ENCODE measurements at places on chromosomes 6 and 20. TPM values are rescaled to one million over a fixed set of nuclear protein-coding genes. Genes with fewer than 3 reads are reported as not detected.

DNA sequence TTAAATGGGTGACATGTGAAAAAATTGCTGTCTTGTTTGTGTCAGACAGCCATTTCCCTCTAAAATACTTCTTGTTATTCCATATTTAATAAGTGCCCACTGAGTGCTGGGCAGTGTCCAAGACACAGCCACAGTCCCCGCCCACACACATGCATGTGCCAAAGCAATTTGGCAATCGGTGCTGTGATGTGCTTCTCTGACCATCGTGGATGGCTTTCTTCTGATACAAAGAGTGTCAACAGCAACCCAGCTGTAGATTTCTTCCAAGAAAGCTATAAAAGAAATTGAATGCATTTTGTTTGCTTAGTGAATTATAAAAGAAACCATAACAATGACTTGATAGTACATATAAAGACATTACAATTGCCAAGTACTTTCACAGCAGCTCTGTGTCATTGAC, 140.5 kb upstream of the ATXN1 start:
- H3K27me3 ChIP-seq, result peaks cover 2% of the 10 kb centered on the region
- H3K4me1 ChIP-seq, result peaks cover 25% of the 10 kb centered on the region
- no peak overlapping the region for H3K4me3 ChIP-seq
- no peak for DNase-seq

DNA sequence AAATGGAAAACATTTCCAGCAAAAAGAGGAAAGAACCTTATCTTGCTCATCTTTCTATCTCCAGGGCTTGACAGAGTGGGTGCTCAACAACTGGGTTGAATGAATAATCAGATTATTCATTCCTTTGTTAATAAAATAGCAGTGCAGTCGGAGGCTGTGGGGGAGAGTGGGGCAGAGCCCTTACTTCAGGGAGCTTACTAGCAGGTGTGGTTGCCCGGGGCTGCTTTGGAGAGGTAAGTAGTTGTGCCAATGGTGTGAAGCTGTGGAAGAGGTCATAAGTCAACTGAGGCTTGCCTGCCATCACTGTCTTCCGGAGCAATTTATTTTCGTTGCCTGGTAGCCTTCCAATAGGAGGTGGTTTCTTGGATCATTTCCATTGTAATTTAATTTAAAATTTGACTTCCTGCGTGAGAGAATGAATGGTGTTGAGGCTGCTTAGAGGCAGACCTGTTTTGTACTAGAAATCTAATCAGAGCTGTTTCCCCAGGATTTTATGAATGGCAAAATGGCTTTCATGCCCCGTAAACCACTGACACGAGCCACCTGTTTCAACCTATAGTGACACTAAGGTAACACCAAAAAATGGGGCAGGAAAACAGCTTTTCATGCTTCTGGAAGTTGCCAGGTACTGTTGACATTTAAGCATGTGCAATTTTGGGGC, 51.4 kb downstream of the ZDHHC14 start:
- H3K4me3 ChIP-seq, result no peak overlapping the region
- DNase-seq, result no peak
- peaks cover 5% of the 10 kb centered on the region for H3K36me3 ChIP-seq
- no peaks in the 10 kb centered on the region for H3K27me3 ChIP-seq
- no peaks in the 10 kb centered on the region for H3K4me1 ChIP-seq
- no peak overlapping the region for H3K27ac ChIP-seq

DNA sequence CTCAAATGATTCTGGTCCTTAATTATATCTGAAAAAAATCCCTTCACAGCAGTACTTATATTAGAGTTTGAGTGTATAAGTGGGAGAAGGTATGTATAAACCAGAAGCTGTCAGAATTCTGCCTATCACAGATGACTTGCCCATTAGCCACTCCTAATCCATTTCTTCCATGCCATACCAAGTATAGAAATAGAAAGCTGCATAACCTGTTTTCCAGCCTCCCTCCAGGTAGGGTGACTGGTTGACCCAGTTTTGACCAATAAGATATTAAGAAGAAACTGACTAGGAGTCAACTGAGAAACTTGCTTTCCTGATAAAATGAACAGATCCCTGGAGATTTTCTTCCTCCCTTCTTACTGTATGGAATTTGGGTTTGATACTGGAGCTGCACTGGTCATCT, 112.2 kb upstream of the GRIK2 start:
- H3K27ac ChIP-seq, result no peak overlapping the region
- no peak for DNase-seq
- no peaks in the 10 kb centered on the region for H3K36me3 ChIP-seq
- no peaks in the 10 kb centered on the region for H3K4me1 ChIP-seq
- H3K27me3 ChIP-seq, result no peaks in the 10 kb centered on the region

DNA sequence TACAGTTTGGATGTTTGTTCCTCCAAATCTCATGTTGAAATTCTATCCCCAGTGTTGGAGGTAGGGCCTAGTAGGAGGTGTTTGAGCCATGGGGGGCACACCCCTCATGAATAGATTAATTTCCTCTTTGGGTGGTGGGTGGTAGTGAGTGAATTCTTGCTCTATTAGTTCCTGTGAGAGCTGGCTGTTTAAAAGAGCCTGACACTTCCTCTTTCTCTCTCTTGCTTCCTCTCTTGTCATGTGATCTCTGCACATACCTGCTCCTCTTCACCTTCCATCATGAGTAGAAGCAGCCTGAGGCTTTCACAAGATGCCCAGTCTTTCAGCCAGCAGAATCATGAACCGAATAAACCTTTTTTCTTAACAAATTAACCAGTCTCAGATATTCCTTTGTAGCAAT, 340.2 kb upstream of the CHD6 start:
- DNase-seq, result no peak
- no peaks in the 10 kb centered on the region for H3K36me3 ChIP-seq
- no peak overlapping the region for H3K27ac ChIP-seq

DNA sequence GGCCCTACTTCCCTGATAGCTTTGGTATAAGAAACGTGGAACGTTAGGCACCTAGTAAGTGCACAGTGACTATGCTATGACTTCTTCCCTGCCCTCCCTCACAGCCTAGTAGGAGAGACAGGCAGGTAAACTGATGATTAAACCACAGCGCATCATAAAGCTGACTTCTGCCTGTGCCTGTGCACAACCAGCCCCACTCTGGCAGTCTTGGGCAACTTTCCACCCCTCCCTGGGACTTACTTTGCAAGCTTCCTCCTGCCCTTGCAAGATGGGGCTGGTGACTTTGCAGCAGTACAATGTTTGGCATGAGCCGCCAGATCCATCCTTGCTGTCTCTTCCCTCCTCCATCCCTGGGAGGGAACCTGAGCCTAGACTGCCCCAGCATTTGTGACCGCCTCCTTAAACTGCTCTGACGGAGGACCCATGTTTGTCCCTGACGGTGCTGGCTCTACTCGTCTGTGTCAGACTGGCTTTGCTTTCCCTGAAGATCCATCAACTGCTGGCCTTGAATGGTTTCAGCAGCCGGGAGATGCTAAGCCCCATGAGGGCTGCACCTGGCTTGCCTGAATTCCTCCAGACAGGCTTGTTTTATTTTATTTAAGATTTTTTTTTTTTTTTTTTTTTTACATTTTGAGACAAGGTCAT, 36.1 kb downstream of the EFCAB8 start:
- peaks cover 4% of the 10 kb centered on the region for H3K36me3 ChIP-seq
- no peaks in the 10 kb centered on the region for H3K27me3 ChIP-seq
- no peak overlapping the region for H3K27ac ChIP-seq
- peaks cover 4% of the 10 kb centered on the region for H3K4me1 ChIP-seq
- H3K4me3 ChIP-seq, result no peak overlapping the region

DNA sequence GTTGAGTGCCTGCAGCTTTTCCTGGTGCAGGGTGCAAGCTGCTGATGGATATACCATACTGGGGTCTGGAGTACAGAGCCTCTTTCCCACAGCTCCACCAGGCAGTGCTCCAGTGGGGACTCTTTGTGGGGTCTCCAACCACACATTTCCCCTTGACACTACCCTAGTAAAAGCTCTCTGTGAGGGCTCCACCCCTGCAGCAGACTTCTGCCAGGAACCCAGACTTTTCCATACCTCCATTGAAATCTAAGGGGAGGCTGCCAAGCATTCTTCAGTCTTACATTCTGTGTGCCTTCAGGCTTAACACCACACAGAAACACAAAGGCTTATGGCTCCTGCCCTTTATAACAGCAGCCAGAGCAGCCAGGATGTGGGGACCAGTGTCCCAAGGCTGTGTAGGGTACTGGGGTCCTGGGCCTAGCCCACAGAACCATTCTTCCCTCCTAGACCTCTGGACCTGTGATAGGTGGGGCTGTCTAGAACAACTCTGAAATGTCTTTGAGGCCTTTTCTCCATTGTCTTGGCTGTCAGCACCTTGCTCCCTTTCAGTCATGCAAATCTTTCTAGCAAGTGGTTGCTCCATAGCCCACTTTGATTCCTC, 65.7 kb downstream of the TBXT start:
- no peak overlapping the region for H3K27ac ChIP-seq
- H3K36me3 ChIP-seq, result peaks cover 4% of the 10 kb centered on the region
- DNase-seq, result no peak
- no peak overlapping the region for H3K4me3 ChIP-seq

DNA sequence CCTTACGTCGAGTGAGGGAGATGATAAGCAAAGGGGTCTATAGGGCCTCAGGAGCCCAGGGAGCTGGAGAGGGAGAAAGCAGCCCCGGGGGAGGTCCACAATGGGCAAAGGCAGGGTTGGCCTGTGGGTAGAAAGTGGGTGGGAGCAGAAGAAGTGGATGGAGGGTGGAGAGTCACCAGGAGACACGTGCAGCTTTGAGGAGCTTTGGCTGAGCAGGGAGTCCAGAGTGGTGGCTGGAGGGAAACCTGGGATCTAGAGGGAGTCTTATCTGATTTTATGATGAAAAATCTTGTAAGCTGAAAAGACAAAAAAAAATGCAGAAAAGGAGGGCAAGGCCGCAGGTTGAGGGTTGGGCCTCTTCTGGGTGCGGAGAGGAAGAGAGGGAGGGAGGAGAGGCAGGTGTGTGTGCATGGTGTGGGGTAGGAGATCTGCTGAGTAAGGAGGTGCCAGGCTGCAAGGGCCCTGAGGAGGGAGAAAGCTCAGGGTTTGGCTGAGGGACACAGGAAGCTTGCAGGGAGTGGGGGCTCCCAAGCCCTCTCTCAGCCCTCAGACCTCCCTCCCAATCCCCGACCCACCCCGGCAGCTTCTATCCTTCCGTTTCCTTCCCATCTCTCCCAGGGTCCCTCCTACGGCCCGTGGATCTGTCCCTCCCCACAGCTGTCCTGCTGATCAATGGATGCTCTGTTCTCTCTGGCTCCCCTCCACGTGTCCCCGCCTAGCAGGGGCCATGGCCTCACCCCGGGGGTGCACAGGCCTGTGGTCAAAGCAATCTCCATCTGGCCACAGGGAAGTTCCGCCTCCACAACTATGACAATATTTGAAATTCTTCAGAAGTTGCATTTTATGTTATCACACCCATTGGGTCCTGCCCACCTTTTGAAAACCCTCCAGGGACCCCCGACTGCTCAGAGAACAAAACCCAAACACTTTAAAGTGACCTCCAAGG, 17.1 kb upstream of the BPI start:
- H3K4me1 ChIP-seq, result peaks cover 43% of the 10 kb centered on the region
- no peaks in the 10 kb centered on the region for H3K27me3 ChIP-seq
- H3K36me3 ChIP-seq, result peaks cover 2% of the 10 kb centered on the region
- DNase-seq, result peak; percentile 49

DNA sequence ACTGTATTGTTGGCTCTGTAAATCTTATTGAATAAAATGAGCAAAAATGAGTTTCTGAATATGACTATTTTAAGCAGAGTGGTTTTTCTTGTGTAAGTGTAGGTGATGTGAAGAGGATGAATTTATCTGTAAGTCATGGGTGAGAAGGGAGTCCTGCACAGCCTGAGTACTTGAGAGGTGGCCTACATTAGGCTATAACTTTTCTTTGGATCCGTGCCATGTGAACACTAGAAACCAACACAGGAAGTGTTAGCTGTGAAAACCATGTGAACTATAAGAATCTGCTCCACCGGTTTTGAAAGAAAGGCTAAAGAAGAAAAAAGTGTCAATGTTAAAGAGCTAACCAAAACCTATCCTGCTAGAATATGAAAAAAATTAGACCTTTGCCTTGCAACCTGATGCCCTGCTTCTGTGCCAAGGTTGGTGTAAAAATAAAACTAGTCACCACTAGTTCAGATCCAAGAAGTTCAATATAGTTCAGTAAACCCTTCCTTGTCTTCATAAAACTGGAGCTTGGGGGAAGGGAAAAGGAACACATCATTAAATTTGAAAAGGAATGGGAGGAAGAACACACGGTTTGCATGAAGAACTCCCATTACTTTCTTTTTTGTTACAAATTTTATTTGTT, 21.3 kb downstream of the PLCB1 start:
- DNase-seq, result no peak
- H3K36me3 ChIP-seq, result no peaks in the 10 kb centered on the region
- no peak overlapping the region for H3K4me3 ChIP-seq
- peaks cover 77% of the 10 kb centered on the region for H3K4me1 ChIP-seq
- peak overlapping the region; percentile 67 for H3K27ac ChIP-seq

GRCh38 chr6:155317186-155317585, 2.9 kb upstream of the TFB1M start:
- H3K4me3 ChIP-seq, result no peak overlapping the region
- peaks cover 23% of the 10 kb centered on the region for H3K4me1 ChIP-seq
- H3K27ac ChIP-seq, result no peak overlapping the region
- H3K27me3 ChIP-seq, result no peaks in the 10 kb centered on the region

DNA sequence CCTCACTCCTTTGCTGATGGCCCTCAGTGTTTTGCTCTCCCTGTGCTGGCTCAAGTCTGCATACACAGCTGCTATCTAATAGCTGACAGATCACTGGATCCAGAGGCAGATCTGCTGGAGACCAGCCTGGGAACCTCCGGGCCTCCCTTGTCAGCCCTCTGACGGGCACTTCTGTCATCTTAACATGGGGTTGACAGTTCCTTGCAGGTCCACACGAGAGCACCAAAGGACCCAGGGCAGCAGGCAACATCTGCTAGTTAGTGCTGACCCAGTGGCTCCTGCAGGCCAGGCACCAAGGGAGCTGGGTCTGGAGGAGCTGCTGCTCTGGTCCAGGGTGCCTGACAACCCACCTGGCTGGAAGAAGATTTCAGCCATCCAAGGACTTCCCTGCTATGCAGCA, 208.1 kb downstream of the UST start:
- peaks cover 16% of the 10 kb centered on the region for H3K4me1 ChIP-seq
- no peaks in the 10 kb centered on the region for H3K27me3 ChIP-seq
- no peak for DNase-seq
- H3K36me3 ChIP-seq, result peaks cover 5% of the 10 kb centered on the region

GRCh38 chr20:31945319-31945718, 6.5 kb downstream of the PDRG1 start:
- peaks cover 44% of the 10 kb centered on the region for H3K36me3 ChIP-seq
- H3K27me3 ChIP-seq, result no peaks in the 10 kb centered on the region
- no peak overlapping the region for H3K4me3 ChIP-seq

DNA sequence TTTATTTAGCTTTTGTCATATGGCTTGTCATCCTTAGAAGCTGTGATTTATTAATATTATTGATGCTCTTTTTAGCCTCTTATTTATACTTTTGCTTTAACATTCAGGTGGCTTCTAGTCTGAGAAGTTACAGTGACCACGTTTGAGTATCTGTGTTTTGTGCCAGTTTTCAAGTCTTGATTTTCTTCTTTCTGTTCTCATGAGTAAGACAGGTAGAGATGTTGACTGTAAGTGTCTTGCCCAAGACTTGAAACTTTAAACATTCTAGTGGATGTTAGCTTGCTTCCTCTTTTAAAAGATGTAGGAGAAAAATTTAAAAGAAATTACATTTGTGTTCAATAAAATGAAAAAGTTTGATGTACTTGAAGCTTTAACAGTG, 122.6 kb downstream of the LRRC1 start:
- peaks cover 22% of the 10 kb centered on the region for H3K36me3 ChIP-seq
- no peaks in the 10 kb centered on the region for H3K27me3 ChIP-seq
- no peak overlapping the region for H3K4me3 ChIP-seq
- peaks cover 23% of the 10 kb centered on the region for H3K4me1 ChIP-seq
- DNase-seq, result no peak

CCN6 gene
- total RNA-seq, result not detected

HEY2 gene
- total RNA-seq, result 43.0 TPM

CNR1 gene
- total RNA-seq, result not detected

RRBP1 gene
- total RNA-seq, result 621 TPM

CASS4 gene
- total RNA-seq, result 0.10 TPM

PPP1R14C gene
- total RNA-seq, result 3.3 TPM

SUN5 gene
- not detected for total RNA-seq

GNAS-AS1 gene
- 1.1 TPM for total RNA-seq

SCRT2 gene
- not detected for total RNA-seq

MYL9 gene
- 237 TPM for total RNA-seq
